Stimulated activated CD4-positive, alpha-beta T cell treated with anti-CD3 and anti-CD28 coated beads, Interleukin-4, amount 100 ng/mL, for 48 hours (primary cell): ENCODE measurements at places on chromosomes 1 and 21.

DNA sequence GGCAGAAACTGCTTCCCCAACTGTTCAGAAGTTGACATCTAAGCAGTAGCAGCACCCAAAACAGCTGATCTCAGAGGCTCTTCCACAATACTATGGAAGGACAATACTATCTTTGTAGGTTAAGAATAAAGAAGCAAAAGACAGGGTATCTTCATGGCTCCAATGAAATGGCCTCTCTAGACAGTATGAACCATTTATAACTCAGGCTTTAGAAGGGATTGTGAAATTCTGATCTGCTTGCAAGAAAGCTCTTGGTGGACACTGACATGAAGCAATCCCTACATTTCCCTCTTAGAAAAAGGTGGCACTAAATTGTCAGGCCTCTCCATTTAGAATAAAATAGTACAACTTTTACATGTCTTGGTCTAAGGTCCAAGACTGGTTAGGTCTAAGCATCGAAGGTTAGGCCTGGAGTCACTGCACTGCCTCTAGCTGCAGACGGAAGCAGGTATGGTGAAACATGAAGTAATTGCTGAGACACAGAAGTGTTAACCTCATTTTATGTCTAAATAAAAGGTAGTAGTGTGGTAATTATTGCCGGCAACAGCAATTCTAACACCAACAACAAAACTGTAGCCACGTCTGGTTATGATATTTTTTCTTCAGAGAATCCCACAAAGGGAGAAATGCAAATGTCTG, 50.6 kb upstream of the HP1BP3 start:
- no peak for DNase-seq

GRCh38 chr1:203223012-203223775, 6.3 kb downstream of the CHIT1 start:
- no peak for DNase-seq

DNA sequence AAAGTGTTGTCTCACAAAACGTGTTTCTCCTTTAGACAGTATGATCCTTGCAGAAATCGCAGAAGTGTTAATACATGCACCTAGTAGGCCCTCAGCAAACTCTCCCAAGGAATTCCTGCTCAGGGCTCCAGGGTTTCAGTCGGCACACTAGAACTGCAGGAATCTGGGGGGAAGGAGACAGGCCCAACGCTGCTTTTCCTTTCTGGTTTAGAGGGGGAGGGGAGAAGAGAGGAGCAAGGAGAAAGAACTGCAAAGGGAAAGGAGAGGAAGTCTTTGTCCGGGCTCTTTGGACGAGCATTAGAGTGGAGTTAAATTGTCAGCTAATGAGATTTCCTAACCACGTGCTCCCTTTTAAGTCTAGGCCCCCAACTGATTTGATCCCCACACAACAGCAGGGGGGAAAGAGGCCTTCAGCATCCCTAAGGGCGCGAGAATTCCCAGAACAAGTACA, 103.7 kb upstream of the SOD1 start:
- DNase-seq: no peak

GRCh38 chr21:25733859-25734653, 648 bp downstream of the ATP5PF start:
- DNase-seq: peak; percentile 27

DNA sequence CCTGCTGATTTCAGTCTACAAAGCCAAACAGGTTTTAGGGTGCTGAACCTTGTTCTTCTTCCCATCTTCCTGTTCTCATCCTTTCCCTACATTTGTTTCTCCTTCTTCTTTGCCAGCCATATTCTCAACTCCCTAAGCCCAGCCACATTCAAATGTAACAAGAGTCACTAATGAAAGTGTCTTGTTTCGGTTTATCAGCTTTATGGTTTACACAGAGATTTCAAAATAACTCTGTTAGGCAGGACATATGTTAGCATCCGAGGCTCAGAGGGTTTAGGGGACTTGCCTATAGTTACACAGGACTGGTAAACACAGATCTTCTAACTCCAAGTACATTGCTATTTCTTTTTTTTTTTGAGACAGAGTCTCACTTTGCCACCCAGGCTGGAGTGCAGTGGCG, 61.3 kb downstream of the NDUFS5 start:
- DNase-seq: no peak

- no peak for DNase-seq
Measured at GRCh38 chr1:154810571-154810970, 59.5 kb downstream of the KCNN3 start.

DNA sequence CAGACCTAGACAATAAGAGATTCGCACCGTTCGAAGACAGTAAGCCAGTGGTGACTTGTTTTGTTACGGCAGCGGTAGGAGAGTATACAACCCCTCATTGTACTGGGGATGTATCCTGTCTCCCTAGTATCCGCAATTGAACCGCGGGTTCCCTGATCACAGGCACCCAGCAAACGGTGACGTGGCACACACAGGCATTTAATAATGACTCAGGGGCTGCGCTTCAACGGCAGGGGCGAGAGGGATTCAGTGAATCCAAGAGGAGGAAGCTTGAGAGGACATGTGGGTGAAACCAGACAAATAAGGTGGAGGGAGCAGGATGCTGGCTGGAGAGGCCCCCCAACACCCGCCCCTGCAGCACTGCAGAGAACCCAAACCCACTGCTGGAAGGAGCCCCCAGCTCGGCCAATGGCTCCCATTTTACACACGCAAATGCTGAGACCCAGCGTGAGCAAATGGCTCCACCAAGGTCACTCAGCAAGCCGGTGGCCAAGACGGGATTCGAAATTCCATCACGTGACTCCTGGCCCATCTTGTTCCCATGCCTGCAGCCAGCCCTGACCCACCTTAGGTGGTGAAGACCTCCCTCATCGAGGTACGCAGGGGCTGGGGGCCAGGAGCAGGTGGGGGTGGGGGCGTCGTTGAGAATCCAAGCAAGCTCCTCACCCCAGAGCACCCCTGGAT, 149.9 kb downstream of the SYF2 start:
- no peak for DNase-seq

DNA sequence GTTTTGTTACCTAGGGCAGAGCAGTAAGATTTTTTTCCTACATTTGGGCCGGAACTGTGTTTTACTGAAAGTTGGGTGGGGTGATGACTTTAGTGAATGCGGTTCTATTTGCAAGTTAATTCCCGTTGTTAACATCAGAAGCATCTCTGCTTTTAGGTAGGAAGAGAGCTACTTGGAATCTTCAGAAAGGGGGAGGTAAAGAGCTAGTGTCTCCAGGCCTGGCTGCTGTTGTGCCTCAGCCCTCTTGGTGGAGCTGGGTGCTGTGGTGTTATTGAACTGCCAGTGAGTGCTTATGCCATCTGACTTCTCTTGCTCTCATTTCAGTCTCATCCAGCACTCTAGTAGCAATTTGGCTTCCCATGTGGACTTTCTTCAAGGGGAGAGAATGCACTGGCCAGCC, 3.4 kb downstream of the KDM4A start:
- no peak for DNase-seq

GRCh38 chr1:193308438-193308837, 122.0 kb upstream of the B3GALT2 start:
- no peak for DNase-seq

DNA sequence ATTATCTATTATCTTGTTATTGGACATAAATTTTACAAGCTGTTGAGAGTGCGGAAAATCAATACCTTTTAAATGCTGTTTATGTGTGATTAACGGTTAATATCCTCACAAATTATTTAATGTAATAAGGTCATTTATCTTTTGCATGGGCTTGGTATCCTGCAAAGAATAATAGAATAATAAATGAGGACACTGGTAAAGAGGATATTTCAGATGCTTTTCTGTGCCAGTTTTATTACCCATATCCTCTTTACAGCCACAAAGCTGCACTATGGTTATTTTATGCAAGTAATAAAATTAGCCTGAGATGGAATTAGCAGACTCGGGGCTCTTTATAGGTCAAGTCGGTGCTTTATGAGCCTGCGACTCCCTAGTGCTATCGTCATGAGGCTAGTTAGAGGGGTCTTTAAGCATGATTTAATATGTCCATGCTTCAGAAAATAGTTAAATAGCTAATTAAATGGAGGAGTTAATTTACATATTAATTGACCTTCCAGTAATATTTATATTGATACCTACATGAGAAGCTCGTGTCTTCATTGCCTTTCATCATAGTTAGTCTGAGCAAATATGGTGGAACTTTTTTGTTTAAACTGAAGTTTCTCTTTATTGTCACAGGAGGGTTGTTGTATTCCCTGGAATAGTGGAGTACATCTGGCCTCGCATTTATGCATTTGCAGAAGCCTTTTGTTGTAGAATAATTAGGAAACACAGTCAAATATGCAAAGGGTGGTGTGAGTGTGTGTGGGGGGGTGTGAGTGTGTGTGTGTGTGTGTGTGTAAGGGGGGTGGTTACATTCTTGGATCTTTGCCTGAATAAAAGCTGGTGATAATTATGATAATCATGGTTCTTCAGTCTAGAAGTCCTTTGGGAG, 120.3 kb downstream of the ATG4C start:
- no peak for DNase-seq

- peak; percentile 68 for DNase-seq
Measured at GRCh38 chr1:116514708-116515525, 55.9 kb downstream of the CD58 start.

DNA sequence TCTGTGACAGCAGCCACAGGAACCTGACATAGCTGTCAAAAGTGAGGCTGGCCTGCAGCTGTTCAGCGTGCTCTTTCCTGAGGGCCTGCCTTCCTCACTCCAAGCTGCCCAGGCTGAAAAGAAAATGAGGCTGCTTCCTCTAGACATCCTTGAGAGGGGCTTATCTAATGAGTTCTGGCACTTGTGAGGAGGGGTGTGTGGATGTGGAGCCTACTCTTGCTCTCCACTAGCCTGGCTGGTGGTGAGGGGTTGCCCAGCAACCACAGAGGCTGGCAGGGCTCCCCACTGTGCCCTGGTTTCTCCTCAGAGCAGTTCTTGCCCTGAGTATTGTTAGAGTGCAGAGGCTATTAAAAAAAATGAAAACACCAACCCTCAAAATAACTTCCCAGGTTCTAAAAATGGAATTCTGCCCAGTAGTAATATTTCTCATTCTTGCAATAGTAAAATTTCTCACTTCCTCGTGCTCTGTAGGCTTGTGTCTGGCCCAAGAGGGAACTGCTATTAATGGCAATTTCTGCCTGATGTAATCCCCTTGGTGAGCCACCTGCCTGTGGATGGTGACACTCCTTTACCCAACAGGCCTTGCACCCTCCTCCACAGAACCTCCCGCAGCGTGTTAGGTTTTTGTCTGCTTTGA, 52.6 kb upstream of the EPS8L3 start:
- DNase-seq: no peak

DNA sequence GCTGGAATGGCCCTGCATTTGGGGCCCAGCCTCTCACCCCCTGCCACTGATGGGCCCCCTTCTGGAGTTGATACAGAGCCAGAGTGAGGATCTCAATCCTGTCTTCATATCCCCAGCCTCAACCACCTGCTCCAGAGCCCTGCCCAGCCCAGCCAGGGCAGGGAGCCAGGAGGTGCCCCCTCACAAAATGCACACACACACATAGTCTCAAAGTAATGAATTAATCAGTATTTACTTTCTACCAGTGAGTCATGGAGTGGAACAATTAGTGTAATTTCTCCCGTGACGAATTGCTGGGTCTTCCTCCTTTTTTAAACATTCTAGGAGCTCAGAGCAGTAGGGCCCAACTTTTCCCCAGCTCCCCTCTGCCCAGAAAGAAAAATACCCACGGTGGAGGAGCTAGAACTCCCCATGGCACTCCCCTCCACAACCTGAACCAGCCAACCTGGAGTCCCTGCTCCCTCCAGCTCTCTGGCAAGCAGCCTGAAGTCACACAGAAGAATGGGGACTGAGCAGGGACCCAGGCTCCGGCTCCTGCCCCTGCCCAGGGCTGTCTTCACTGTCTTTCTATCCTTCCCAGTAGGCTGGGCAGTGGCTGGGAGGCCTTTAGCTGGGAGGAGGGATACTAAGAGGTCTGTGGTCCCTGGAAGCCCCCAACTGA, 29.3 kb downstream of the SDC3 start:
- no peak for DNase-seq

- DNase-seq: no peak
Measured at GRCh38 chr1:183841550-183841949, 36.6 kb downstream of the RGL1 start.

DNA sequence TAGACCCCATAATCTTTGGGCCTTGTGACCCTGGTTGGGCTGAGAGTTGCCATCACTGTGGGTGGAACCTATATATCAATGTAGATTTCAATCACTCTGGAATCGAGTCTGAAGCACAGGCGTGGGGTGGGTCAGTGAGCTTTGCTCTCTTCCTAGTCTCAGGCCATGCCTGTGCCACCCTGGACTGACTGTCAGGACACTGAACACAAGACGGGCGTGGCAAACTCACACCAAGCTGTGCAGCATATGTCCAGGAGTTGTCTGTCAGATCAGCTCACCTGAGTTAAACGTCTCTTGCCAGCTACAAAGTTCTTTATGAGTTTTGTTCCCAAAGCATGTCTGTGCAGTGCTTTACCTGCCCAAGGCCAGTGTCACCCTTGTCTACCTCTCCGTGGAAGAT, 30.9 kb upstream of the ALPL start:
- DNase-seq: no peak

DNA sequence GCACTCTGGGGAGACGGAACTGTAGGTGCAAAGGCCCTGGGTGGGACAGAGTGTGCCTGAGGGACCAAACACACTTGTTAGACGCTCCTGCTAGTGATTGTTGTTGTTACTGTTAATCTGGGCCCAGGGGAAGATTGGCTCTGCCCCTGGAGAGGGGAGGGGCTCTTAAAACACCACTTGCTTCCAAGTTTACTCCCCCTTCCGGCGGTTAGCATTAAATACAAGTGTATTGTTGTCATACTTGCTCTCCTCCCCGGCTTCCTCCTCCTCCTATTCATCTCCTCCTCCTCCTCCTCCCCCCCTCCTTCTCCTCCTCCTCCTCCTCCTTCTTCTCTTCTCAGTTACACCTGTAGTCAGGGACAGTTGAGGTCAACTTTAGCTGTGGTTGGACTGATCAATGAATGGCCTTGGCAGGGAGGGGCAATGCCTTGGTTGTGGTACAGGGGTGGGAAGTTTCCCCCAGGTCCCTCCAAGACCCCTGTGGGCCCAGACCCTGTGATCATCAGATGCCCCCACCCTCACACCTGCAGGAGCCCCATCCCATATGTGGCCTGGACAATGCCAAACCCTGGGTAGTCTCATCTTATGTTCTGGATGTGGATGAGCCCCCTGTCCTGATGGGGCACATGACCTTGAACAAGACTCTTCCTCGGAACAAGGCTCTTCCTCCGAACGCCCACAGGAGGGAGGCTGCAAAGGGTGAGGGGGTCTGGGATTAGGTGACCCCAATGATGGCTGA, 217.3 kb downstream of the PTPRU start:
- no peak for DNase-seq

DNA sequence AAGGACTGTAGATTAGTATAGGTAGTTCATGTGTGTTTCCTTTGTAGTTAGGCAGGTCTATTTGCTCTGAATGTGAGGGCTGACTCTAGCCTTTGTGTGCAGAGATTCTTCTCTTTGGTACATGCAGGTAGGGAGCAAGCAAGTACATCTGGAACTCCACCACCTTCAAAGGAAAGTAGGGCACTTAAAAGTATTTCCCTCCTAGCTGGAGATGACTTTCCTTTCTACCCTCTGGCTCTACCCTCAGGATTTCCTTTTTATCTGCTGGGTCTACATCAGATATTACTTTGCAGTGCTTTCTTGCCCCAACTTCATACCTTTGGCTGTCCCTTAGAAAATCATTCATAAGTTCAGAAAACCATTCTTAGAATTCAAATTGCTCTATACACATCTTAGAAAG, 91.7 kb upstream of the HIVEP3 start:
- DNase-seq: no peak
